ENCODE measurements at places on chromosomes 6 and 20.

- DNase-seq, result no peak
Observed at GRCh38 chr6:51513891-51514747, 573.3 kb downstream of the PKHD1 start.

DNA sequence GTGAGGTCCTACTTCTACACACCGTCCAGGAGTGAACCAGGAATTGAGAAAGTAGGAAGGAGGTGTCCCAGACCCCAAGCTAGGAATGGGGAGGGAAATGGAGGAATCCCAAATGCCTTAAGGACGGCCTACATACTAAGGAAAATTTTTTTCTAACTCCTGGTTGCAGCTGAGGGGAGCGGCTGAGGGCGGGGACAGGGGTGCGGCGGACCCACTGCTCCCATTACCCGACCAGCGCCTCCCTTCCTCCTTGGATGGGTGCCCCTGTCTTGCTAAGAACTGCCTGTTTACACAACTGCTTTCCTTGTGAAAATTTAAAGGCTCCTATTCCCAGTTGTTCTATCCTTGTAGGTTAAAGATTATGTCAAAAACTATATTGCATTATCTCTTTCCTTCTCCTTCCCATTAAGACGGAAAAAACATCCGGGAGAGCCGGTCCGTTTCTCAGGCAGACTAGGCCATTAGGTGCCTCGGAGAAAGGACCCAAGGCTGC is 699 bp upstream of the HSPA1B start:
- peak; percentile 56 for DNase-seq

GRCh38 chr6:128114164-128114563 is 213.3 kb upstream of the THEMIS start:
- no peak for DNase-seq

DNA sequence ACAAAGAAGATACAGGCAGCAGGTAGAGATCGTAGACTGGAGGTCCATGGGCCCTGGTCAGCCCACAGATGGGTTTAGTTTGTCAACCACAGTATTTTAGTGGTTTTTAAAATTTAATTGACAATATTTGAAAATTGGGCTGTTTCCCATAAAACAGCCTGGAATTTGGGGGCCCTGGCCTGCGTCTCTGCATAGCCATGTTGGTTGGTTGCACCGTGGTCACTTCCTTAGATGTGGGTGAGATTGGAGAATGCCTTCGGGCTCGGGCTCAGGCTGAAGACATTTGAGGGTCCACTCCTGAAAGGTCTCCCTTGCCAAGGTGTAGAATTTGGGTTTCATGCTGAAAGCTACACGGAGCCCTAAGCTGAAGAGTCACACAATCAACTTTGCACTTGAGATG is 7.7 kb downstream of the DUSP22 start:
- no peak for DNase-seq

DNA sequence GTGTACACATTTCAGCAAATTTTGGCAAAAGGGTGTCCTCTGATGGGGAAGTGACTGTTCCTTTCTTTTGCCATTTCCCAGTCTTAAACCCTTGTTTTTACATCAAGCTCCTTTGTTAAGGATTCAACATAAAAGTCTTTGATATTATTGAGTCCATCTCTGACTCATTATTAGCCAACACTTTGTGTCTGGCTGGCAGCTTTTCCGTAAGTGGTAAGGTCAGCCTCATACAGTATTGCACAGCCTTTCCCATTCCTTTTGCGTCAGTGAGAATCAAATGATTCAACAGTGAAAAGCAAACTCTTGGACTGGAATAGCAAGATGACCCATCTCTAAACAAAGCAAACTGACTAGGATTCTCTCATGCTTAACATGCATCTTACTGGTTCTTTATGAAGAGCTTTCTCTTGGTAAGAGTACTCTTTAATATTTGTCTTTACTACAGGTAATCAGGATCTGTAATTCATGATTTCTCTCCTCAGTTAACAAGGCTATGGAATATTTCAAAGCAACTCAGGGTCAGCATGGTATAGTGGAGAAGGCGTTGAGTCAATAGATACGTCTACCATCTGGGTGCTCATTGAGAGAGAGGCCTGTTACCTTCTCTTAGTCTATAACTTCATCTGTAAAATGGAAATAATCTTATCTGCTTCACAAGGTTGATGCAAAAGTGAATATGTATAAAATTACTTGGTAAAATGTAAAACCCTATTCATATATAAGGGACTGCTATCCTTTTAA is 183.6 kb downstream of the PRL start:
- no peak for DNase-seq

- no peak for DNase-seq
Observed at GRCh38 chr6:16279243-16279642, 40.9 kb downstream of the GMPR start.

GRCh38 chr20:9051508-9051907 is 17.4 kb upstream of the PLCB4 start:
- DNase-seq, result no peak

DNA sequence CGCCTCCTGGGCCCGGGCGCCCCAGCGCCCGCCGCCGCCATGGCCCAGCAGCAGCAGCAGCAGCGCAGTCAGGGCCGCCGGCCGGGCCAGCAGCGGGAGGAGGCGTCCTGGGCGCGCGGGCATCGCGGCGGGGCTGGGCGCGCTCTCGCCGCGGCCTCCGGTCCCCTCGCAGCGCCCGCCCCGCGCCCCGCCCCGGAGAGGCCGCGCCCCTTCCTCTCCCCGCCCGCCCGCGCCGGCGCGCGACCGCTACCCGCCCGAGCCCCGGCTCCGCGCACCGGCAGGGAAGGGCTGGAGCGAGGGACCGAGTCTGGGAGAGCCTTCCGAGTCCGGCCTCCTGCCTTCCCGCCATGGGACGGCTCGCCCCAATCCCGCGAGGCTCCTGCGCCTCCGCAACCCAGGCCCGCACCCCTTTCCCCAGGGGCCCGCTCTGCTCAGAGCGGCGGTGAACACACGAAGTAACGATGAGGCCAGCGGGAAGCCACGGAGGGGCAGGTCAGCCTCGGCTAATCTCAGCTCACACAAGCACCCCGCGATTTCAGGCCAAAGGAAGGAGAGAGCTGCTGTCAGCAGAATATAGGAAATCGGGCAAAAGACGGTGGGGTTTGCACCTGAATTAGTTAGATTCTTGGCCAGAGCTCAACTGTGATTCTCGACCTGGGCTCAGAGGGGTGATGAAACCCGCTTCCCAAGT is at the start of gene TXNDC5:
TSS of gene TXNDC5 (minus strand) at position 135 of the 691 bp plus-strand sequence. CDS start at position 123, 12 bp downstream.
- DNase-seq, result peak; percentile 71

- no peak for DNase-seq
Observed at GRCh38 chr6:148934539-148934938, 187.7 kb downstream of the UST start.

- no peak for DNase-seq
Observed at GRCh38 chr6:126361832-126362440, 22.0 kb downstream of the CENPW start.

- DNase-seq, result no peak
Observed at GRCh38 chr20:44851545-44851944, 34.0 kb upstream of the YWHAB start.

GRCh38 chr6:11869672-11870340 is 91.2 kb upstream of the ADTRP start:
- no peak for DNase-seq

GRCh38 chr20:36454698-36455427 is 86.5 kb upstream of the MYL9 start:
- DNase-seq, result no peak

DNA sequence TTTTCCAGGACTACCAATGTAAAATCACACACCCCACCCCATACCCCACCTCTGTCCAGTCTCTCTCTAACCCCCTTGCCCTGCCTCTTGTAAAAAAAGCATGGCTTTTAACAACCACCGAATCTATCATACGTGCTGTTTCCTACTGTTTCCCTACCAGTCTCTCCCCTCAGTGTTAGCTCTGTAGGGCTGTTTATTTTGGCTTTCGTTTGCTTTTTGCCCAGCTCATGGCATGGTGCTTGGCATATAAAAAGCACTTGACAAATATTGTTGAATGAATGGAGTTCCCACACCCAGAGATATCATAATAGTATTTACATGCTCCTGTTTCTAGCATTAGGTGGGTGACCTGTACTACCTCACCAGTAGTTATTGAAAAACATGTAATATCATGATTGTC is 148.2 kb downstream of the OPRM1 start:
- DNase-seq, result no peak

- DNase-seq, result no peak
Observed at GRCh38 chr20:3724356-3724755, 8.1 kb upstream of the HSPA12B start.

- DNase-seq, result no peak
Observed at GRCh38 chr6:106168097-106168888, 82.2 kb downstream of the PRDM1 start.

- no peak for DNase-seq
Observed at GRCh38 chr20:43974695-43975094, 60.0 kb downstream of the TOX2 start.

GRCh38 chr6:34580707-34581560 is 24.8 kb upstream of the SPDEF start:
- DNase-seq, result no peak

GRCh38 chr20:39911497-39911896 is 777.5 kb downstream of the MAFB start:
- no peak for DNase-seq

DNA sequence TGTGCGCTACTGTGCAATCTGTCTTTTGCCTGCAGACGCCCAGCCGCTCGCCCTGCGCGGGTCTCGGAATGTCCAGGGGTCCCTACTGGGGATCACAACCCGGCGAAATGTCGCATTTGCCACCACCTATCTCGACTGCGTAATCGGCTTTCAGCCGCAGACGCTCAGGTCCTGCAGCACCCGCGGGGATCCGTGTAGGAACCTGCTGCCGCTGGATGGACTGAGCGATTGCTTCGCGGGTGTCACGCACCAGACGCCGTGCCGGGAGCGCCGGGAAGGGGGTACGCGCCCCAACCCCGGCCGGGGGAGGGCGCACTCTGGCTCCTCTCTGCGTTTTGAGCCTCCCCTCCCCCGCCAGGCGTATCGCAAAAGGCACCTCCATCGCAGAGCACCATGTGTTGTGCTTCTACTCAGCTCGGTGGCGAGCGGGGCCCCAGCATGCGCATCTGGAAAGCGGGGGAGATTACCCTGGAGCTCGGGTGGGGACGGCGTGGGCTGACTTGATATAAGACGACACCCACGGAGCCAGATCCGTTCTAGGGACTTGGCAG is 747 bp upstream of the PTPRA start:
- DNase-seq, result peak; percentile 89

DNA sequence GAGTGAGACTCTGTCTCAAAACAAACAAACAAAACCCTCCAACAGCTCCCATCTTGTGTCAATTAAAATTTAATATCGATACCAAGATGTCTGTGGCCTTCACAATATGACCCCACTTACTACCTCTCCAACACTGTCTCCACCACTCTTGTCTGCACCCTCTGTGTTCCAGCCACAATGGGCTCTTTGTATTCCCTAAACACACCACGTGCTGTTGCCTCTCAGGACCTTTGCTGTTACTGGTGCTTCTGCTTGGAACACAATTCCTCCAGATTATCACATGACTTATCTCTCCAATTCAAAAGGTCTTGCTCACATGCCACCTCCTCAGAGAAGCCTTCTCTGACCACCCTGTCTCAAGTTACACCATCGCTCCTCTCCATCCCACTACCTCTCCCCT is 6.0 kb upstream of the HCK start:
- no peak for DNase-seq

DNA sequence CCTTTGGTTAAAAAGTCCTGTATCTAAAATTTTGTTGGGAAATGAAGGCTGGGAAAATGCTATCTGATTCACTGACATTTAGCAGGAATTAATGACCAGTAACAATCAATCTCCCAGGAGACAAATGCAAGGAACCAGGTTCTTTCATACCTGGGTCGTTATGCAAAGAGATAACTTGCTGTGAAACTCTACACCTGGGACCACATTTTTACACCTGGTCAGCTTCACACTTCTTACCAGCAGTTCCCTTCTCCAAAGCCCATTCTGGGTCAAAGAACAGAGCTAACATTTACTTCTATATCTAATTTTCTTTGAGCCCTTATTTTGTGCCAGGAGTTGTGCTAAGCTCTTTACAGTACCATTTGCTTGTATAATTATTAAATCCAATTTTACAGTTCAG is 27.4 kb upstream of the STXBP5 start:
- DNase-seq, result no peak

GRCh38 chr6:143236151-143236798 is 175.6 kb downstream of the AIG1 start:
- DNase-seq, result no peak

- peak; percentile 43 for DNase-seq
Observed at GRCh38 chr20:43911066-43911465, 3.6 kb upstream of the TOX2 start.

GRCh38 chr6:43246301-43247113 is 3.2 kb downstream of the TTBK1 start:
- DNase-seq, result peak; percentile 28

- no peak for DNase-seq
Observed at GRCh38 chr20:50058662-50059402, 54.1 kb downstream of the UBE2V1 start.

- DNase-seq, result no peak
Observed at GRCh38 chr6:154404791-154405400, 48.3 kb upstream of the IPCEF1 start.

DNA sequence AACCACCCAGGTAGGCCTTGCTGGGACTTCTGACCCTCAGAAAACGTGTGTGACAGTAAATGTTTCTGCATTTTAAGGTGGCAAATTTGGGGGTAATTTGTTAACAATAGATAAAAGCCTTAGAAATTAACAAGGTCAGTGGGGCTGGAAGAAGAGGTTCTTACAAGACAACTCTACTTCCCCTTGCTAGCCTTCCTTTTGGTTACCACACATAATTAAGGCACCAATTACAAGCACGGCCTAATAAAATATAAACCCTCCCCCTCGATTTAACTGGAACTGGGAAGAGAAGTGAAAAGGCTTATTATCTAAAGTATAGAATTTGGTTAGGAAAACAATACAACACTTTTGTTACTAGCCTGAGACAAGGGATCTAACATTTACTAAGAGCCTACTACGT is 38.8 kb downstream of the ELOVL5 start:
- DNase-seq, result no peak

DNA sequence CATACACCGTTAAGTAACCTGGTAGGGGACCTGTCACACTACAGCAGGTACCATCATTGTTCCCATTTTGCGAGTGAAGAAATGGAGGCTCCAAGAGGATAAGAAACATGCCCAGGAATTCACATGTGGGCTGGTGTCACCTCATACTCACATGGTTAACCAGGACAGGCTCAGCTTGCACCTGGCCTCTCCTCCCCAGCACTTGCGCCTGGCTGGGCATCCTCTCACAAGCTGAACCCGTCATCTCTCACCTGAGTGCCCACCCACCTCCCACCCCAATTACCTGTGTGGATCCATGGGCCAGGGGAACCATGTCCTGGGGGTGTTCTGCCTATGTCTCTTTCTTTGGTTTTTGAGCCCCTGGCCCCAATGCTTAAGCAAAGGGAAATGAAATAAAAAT is 1.5 kb downstream of the SFTA2 start:
- DNase-seq, result no peak

GRCh38 chr6:27237089-27237803 is 10.3 kb upstream of the PRSS16 start:
- DNase-seq, result peak; percentile 75

All from activated naive CD4-positive, alpha-beta T cell treated with anti-CD3 and anti-CD28 coated beads for 36 hours (primary cell).